ENCODE measurements at places on chromosomes 12 and 14. TPM values are rescaled to one million over a fixed set of nuclear protein-coding genes. Genes with fewer than 3 reads are reported as not detected.

Gene CLEC4D
- total RNA-seq = not detected

- DNase-seq = no peak
Observed at GRCh38 chr12:54341378-54342300, 16.7 kb downstream of the COPZ1 start.

DNA sequence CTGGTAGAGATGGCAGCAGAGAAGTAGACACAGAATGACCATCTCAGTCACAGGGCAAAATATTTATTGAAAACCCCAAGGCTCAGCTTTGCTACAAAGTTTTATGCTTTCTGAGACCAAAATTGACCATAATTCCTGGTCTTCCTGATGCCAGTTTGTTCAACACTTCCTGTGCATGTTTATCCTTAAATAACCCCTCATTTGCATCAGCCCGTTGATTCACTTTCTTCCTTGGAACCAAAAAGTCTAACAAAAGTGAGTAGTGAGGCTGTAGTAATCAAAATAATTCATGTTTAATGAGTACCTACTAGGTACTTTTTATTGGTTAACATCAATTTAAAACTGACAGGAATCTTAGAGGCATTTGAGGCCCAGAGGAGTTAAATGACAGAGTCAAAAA is 51.7 kb downstream of the TRHDE start:
- no peak for DNase-seq

DNA sequence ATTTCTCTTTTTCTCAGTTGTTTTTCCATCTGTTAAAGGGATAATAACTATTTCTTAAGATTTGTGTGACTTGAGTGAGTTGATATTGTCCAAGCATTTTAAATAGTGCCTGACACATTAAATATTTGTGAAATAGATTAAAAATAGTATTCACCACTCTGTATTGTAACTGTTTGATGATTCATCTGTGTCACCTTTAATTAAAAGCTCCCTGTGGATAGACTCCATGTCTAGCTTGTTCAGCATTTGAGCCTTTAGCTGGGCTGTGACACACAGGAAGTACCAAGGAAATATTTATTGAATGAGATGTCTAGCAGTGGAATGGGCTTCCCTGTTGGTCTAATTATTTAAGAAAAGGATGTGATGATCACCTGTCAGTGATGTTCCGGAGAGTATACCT is 1.8 kb upstream of the GLIPR1L2 start:
- peak; percentile 21 for DNase-seq

- no peak for DNase-seq
Observed at GRCh38 chr12:116162071-116162470, 115.4 kb downstream of the MED13L start.

Gene PLCZ1
- not detected for total RNA-seq

Gene TAS2R43
- total RNA-seq = 0.21 TPM

DNA sequence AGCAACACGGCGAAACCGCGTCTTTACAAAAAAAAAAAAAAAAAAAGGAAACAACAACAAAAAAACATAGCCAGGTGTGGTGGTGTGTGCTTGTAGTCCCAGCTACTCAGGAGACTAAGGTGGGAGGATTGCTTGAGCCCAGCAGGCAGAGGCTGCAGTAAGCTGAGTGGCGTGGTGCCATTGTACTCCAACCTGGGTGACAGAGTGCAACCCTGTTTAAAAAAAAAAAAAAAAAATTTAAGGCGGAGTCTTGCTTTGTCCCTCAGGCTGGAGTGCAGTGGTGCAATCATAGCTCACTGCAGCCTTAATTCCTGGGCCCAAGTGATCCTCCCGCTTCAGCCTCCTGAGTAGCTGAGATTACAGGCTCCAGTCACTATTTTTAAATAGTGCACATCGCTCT is 18.2 kb upstream of the FIGNL2 start:
- DNase-seq = no peak

- no peak for DNase-seq
Observed at GRCh38 chr14:90642244-90642717, 173.9 kb downstream of the TTC7B start.

DNA sequence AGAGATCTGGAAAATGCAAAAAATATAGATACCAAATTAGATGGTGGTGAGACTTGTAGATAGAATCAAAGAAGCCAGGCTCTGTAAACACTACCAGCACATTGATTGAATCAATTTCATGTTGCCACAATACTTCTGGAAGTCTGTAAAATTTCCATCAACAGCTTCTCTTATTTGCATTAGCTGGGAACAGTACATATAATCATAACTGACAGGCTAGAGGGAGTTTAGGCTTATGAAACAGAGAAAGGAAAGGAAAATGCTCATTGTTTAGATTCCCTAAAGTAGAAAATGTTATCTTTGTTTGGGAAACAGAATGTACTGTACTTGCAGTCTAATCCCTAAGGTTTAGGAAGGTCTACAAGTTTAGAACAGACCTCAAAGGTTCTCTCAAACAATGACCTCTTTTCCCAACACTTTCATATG is 335.2 kb downstream of the CEP128 start:
- no peak for DNase-seq

GRCh38 chr12:104694161-104694560 is 237.4 kb downstream of the CHST11 start:
- DNase-seq = no peak

- no peak for DNase-seq
Observed at GRCh38 chr14:102870246-102870645, 52.2 kb upstream of the AMN start.

GRCh38 chr12:24562771-24563431 is 386.0 kb downstream of the BCAT1 start:
- DNase-seq = peak; percentile 23

GRCh38 chr14:56491299-56492285 is 88.0 kb upstream of the TMEM260 start:
- peak; percentile 33 for DNase-seq

DNA sequence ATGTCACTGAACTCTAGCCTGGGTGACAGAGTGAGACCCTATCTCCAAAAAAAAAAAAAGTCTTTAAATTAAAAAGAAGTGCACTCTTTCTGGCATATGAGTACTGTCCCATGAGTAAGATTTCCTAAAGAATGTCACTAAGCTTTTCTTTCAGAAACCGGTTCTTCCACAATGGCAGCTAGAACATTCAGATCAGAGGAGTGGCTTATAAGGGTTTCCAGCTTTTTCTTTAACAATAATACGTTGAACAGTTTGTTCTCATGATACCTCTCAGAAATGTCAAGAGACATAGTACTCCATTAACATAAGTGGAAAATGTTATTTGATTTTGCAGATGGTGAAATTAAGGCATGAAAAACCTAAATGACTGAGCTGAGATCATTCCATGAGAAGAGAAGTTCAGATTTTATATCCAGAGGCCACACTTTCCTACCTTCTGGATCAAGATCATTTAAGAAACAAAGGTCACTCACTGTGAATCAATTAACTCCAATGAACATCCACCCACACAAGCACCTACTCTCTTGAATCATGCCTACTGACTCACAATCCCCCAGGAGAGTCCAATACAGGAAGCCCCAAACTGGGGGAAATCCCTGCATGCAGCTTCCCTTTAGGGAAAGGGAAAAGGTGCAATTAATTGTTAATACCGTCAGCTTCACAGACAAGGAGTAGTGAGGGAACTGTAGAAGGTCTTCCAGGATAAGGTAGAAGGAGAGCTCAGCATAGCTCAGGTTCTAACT is 86.9 kb downstream of the SPTSSA start:
- DNase-seq = peak; percentile 64

Gene ZBTB42
- total RNA-seq = 2.3 TPM

Gene TEX52
- not detected for total RNA-seq

Gene MIP
- not detected for total RNA-seq

Gene CD163
- total RNA-seq = not detected

DNA sequence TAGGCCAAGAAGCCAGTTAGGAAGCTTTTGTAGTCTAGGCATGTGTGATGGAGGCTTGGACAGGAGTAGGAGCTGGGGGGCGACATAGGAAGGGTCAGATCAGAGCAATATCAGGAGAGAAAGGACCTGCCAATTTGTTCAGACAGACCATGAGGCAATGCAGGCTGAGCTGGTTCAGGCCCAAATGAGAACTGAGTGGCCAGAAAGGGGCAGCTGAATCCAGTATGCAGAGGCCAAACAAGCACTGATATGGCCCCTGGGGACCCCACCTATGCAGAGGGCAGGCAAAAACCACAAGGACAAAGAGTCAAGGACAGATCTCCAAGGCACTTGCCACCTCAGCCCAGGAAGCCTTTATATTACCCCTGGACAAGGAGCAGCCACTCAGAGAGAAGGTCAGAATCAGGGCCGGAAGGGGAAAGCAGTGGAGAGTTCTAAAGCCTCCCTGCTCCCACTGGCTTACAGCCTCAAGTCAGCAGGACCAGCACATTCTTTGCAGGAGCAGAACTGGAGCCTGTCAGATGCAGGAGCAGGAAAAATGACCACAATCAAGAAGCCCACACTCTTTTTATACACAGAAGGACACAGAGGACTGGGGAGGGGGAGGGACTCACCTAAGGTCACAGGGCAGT is 37.2 kb downstream of the CLMN start:
- no peak for DNase-seq

DNA sequence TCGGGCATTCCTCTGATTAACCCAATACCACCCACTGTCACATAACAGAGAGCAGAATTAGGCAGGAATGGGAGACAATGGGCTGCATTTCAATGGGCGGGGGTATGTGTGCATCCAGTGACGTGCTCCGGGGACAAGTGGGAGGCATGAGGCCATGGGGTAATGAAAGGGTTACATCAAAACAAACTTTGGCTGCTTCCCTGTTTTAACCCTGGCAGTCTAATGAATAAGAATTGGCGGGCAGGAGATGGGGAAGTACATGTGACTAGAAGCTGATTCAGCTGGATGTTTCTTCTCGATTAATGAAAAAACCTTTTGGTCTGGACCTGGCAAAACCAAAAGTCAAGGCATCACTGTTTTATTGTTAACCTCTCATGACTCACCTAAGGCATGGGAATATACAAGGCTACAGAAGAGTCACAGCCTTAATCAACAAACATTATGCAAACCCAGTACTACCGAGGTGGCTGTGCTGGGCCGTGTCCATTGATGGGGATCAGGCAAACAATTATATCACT is 44.2 kb downstream of the SOCS2 start:
- peak; percentile 76 for DNase-seq

Gene PMCH
- total RNA-seq = not detected

DNA sequence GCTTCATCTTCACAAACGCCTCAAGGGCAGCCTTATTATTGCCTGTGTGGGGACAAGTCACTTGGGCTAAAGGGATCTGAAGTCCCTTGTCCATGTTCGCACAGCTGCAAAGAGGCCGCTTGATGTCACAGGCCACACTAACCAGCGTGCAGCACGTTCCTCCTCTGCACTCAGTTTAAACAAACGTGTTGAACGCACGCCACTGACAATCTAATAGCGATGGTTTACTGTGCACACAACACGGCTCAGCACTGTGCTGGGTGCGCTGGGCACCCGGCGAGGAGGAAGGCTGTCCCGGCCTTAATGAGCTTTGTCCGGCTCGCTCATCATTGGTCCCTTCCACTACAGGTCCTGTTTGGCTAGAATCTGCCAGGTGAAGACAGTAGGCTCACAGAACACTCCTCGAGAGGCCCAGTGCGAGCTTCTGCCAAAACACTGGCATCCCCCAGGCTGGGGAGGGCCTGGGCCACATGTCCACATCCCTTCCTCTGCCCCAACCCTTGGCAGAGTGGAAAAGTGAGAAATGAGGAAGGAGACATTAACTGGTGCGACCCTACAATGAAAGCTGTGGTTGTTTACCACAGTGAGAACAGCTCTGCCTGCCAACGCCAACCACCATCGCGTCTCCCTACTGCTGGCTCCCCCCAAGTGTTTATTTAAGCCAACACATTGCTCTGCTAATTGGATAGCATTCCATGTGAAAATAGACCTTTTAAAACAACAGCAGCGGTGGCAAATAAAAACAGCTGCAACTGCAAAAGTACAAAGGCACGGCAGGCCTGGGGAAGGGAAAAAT is 113.2 kb downstream of the RBM19 start:
- no peak for DNase-seq

- no peak for DNase-seq
Observed at GRCh38 chr14:22479776-22480464, 109.1 kb downstream of the DAD1 start.

DNA sequence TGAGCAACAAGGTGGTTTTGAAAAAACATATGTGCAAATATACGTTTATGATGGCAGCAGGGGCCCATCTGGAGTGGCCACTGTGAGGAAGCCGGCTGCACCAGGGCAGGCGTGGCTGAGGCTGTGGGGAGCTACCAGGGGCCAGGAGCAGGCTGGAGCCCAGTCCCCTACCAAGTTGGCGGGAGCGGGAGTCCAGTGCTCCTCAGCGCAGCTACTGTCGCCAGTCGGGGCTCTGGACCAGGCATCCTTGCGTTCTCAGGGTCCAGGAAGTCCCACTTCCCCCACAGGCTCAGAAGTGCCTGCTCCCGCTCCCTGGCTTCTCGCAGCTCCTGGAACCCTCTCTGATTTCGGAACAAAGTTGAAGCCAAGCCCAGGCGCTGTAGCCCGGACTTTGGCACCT is 1377.5 kb upstream of the FLRT2 start:
- DNase-seq = no peak

Gene LTBR
- total RNA-seq = 112 TPM

Gene RNASE3
- total RNA-seq = not detected

GRCh38 chr12:107492393-107493134 is 193.0 kb upstream of the PWP1 start:
- no peak for DNase-seq

Gene ATG14
- total RNA-seq = 7.8 TPM

GRCh38 chr14:21093769-21094681 is 4.4 kb downstream of the ZNF219 start:
- no peak for DNase-seq

Gene FOXM1
- total RNA-seq = 91.0 TPM

Gene GLI1
- total RNA-seq = 3.8 TPM

DNA sequence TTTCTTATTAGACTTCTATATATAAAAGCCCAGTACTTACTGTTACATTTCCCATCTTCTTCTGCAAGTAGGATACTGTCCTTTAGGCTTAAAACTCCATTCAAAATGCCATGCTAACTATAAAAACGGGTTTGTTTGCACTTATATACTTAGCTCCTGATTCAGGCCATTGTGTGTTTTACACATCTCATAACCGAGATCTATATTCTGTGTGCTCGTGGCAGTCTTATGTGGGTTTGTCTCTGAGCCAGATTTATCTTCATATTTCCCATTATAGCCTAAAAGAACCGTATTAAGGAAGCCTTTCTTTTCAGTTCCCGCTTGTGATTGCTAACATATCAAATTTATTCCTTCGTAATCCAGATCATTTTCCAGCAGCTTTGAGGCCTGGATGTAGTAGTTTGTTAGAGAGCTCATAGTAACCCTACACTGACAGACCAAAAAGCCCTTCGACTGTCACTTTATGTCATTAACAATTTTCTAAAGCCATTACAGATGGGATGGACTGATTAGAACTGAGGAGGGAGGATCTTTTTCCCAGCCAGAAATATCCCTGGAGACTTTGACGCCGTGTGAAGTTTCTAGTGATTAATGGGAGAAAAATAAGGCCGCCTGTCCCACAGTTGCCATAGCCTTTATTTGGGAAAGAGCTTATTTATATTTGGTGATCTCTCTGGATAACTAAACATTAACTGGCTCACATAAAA is 508.5 kb downstream of the FOXG1 start:
- DNase-seq = no peak

DNA sequence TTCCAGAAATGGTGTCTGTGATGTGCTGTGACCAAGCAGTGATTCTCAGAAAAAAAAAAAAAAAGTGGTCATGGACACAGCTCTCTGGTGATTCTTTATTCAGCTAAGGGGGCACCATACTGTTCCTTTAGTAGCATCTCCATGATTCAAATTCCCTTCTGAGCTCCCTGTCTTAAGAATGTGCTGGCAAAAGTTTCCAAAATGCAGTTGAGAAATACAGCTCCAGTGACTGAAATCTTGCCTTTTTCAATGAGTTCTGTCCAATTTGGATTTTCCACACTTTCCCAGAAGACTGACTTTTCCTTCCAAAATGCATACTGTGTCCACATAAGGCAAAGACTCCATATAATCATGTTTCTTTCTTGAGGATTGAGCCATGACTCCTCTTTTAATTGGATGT is 24.3 kb upstream of the CPM start:
- no peak for DNase-seq

Measured in foreskin keratinocyte (primary cell).